ENCODE measurements at places on chromosomes 13 and 19.

DNA sequence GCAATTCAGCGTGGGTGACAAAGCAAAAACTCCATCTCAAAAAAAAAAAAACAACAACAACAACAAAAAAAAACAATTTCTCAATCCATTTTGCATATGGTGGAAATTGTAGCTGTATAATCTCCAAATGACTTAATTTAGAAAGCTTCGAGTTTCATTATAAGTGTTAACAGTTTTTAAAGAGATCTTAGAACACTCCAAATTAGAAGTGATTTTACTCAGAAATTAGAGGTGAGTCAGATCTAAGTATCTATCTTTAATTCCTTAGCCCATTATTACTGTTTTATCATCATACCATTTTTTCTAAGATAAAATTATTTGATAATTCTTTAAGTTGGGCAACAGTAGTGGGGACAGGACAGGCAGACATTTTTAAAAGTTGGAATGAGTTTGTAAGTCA is 60.5 kb downstream of the ZMYM2 start:
- DNase-seq = no peak

DNA sequence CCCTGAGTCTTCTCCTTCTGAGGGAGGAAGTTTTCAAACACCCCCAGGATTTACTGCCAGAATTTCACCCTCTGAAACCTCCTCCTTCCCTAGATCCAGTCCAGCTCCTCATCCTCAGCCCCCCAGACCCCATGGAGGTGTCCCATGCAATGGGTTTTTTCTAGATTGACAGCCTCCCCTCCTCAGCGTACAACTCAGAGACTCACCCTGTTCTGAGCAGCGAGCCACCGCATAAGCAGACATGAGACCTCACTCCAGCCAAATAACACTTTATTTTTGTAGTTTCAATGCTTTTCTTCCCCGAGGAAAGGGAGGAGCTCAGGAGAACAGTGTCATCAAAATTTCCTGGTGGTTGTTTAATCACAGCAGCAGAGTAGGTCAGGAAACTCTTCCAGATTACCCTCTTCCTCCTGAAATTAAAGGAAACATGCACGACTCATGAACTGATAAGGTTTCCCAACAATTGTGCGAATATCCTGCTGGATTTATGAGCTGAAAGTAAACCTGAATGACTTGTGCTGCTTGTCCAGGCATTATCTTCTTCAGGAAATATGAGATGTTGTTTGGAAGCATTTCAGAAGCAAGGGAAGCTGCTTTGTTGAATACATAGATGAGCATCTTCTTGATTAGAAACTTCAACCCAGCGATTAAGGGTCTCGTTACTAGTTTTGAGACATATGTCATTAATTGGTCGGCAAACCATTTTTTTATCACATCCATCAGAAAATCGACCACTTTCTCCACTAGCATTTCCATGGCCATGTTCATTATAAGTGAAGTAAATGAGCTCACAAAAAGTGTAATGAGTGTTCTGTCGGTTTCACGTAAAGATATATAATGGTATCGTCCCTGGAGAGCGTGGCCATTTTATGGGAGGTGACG is 36.2 kb downstream of the ERICH4 start:
- no peak for DNase-seq

- no peak for DNase-seq
Observed at GRCh38 chr13:59437544-59438301, 726.0 kb downstream of the DIAPH3 start.

GRCh38 chr13:60753641-60754040 is 356.6 kb downstream of the TDRD3 start:
- DNase-seq = no peak

GRCh38 chr13:30916991-30917390 is 10.9 kb downstream of the MEDAG start:
- DNase-seq = no peak

DNA sequence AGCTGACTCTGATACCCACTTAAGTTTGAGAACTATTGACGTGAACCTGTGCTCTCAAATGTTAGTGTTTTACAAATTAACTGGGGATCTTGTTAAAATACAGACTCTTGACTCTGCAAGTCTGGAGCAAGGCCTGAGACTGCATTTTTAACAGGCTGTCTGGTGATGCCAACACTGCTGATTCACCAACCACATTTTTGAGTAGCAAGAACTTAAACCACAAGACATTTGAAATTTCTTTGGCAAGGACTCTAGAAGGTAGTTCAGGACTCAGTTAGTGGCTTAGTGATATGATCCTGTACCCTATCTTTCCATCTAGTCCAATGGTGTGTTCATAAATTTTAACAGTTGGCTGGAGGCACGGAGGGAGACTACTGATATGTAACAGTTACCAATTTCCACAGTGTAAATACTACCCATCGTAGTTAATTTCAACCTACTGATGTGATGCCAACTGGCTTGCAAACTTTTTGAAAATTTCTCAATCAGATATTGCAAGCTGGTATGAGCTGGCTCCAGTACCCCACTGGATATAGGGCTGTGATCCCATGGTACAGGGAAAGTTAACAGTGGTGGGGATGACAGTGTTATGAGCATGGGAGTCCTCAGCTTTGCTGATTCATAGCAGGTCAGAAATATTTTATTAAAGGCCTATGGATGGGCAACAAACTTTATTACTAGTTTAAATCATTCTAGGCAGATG is 255.1 kb downstream of the TBC1D4 start:
- no peak for DNase-seq

GRCh38 chr13:93786846-93787489 is 560.4 kb downstream of the GPC6 start:
- DNase-seq = no peak

DNA sequence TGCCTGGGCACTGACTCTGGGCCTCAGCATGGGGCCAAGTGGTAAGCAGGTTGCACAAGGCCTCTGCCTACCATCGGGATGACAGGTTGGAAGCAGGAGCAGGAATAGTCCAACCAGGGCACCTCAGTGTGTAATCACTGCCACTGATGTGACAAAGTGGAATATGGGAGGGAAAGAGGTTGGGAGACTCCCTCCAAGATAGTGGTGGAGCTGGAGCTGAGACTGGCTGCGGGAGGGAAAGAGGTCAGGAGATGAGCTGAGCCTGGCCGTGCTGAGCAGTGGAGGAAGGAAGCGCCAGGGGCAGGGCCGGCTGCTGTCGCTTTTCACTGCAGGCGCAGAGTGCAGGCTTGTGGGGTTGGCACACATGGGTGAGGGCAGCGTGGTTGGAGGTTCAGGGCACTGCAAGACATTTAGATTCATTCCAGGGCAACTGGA is 6.8 kb downstream of the UPF3A start:
- no peak for DNase-seq

DNA sequence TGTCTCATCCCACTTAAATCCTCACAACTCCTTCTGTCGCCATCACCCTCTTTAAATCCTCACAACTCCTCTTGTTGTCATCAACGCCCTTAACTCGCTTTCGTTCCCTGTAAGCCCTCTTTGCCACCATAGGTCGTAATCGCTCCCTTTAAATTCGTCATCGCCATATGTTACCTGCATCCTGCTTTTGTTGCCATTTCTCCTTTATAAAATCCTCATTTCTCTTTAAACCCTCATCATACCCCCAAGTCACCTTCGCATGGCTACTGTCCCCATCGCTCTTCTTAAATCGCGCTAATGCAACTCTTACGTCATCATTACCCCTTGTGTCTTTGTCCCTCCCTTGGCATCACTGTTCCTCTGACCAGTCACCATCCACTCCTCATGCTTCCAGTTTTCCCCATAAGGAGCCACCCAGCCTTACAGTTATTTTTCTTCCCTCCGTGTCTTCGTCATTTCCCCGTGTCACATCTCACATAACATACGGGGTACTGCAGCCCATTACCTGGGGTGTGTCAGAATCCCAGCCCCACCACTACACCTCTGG is 539 bp downstream of the PLD3 start:
- DNase-seq = no peak

DNA sequence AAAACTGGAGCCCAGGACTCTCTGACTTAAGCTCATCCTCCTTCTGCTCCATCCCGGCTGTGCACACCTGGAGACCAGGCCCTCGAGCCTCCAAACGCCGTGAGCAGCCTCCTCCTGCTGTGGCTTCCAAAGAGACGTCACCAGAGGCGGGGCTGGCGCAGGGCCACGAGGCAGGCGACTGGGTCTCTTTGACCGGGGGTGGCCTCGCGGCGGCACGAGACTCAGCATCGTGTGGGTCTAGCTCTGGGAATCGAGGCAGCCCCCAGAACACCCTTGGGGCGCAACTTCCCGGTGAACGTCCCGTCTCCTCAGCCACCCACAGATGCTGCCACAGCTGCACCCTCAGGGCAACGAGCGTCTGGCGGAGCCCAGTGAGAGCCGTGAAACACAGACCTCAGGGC is 22.8 kb downstream of the RASA3 start:
- DNase-seq = no peak

GRCh38 chr19:51751655-51752054 is at the start of gene FPR1:
TSS of gene FPR1 (minus strand) at chr19:51751878. CDS start at chr19:51746994, 4,884 bp downstream.
- no peak for DNase-seq

GRCh38 chr19:7579182-7579581 is 16.5 kb upstream of the CAMSAP3 start:
- no peak for DNase-seq

DNA sequence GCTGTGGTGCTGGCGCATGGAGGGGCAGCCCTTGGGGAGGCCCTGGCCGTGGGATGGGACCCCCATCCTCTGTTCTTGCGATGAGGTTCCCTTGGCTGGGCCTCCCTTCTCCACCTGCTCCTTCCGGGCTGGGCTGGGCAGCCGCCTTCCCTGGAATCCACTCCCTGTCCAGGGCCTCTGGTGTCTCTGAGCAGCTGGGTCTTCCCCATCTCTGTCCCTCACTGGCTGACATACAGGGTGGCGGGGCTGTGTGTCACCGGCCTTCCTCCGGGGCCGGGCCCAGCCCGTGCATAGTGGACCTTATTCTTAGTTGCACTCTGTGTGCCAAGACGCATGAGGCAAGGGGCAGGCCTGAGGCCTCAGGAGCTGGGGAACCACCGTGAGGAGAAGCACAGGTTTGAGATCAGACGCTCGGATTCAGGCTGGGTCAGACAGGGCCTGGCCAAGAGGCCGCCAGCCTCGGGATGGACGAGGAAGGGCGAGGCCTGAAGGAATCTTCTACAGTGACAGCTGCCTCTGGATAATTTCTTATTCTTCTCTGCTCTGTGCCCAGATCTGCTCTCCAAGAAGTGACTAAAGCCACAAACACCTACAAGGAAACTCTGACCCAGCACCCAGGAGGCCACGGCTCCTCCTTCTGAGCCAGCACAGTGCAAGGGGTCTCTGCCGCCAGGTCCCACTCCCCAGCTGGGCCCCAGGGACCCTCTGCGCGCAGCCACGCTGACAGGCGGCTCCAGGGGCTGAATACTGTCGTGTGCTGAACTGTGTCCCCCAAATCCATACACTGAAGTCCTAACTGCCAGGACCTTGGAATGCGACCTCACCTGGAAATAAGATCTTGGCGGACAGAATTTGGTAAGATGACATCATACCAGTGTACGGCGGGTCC is 11.0 kb downstream of the SGTA start:
- DNase-seq = no peak

GRCh38 chr13:48530833-48531232 is 2.0 kb downstream of the RCBTB2 start:
- DNase-seq = no peak

DNA sequence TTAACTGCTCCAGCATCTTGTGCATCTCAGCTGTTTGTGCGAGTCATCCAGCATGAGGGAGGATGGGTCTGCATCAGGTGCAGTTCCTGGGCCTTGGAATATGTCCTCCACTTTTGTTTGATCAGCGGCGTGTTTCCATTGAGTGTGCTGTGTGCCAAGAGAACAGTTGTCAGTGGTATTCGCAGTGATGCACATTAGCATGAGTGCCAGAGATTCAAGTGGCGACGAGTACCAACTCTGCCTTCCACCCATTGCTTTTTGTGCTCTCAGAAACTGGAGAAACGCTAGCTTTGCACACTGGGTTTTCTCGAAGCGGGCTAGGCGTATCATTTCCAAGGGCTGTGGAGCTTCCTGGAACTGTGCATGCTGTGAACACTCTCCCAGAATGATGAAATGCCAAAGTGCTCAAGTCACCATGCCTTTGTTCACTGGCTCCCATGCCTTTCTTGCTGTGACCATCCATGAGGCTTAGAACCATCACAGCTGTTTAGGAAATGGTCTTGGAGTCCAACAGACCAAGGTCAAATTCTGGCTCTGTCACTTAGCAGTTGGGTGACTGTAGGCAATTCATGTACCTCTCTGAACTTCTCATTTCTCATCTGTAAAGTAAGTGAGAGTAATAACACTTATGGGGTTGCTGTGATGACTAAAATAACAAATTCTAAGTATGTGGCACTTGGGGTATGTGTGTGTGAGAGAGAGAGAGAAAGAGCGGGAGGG is 18.4 kb downstream of the LRCH1 start:
- DNase-seq = no peak

DNA sequence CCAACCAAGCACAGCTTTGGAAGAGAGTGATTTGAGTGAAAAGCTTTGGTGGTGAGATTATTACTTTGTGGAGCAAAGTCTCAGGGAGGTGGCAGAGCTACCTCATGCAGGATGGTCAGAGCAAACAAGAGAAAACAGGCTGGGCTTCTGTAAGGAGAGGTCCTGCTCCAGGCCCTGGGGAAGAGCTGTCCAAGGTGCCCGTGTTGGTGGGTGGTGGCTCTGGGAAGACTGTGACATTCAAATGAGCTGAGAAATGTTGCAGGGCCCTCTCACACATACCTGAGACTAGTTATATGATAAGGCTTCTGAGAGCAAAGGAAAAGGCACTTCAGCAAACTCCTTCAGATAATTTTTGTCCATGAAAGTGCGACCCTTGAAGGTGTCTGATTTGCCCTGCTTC is 205.5 kb upstream of the SOX21 start:
- no peak for DNase-seq

DNA sequence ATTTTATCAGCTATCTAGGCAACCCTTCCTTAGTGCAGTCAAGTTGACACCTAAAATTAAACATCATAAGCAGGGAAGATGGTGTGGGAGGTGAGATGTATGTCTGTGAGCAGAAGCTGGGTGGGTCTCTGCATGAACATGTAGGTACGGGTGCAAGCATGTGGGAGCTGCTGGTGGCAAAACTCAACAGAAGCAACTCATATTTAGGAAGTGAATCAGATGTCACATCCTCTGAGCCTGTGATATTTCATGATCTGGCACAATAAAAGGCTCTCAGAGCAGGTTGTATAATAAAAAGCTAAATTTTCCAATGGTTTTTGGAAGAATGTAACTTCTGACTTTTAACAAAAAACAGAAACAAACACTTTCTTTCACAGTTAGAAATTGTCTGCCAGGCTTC is 44.4 kb downstream of the C1QTNF9 start:
- no peak for DNase-seq

DNA sequence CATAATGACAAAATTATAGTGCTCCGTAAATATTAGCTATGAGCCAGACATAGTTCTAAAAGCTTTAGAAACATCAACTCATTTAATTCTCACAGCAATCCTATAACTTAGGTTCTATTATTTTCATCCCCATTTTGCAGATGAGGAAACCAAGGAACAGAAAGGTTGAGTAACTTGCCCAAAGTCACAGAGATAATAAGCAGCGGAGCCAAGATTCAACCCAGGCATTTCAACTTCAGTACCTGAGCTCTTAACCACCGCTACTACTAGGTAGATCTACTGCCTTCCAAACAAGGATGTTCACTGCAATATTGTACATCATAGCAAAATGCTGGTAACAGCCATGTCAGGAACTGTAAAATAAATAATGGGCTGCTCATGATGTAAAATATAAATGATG is 39.9 kb downstream of the ELF1 start:
- DNase-seq = no peak

Measured in vagina (tissue), 2 donors.